ENCODE measurements at places on chromosomes 4 and X.

- no peak for DNase-seq
Measured at GRCh38 chr4:15875663-15876460, 62.7 kb downstream of the FGFBP1 start.

GRCh38 chr4:133513901-133514300, 364.8 kb downstream of the PCDH10 start:
- no peak for DNase-seq

GRCh38 chr4:73668782-73669201, 48.6 kb upstream of the RASSF6 start:
- peak; percentile 81 for DNase-seq

- peak; percentile 15 for DNase-seq
Measured at GRCh38 chrX:107825698-107826237, at the start of gene MID2. Gene MID2 (plus strand): TSS chrX:107825866. CDS start chrX:107826427, 561 bp downstream.

- DNase-seq, result no peak
Measured at GRCh38 chr4:28227764-28228163, 1367.1 kb downstream of the STIM2 start.

DNA sequence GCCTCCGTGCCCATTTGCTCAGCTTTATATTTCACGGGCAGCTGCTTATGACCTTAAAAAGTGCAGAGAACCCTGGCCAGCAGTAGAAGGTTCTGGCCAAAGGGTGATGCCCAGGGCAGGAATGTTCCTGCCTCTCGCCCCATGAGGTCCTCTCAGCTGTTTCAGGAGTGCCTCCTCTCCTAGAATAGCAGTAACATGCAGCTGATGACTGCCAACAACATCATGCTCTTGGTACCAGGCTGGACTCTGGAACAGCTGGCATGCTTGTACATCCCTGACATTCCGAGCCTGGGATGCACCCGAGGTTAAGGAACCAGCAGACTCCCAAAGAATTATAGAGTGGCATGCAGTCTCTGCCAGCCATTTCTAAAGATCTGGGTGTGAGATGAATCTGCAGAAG, 11.7 kb upstream of the TENM3 start:
- DNase-seq, result no peak

DNA sequence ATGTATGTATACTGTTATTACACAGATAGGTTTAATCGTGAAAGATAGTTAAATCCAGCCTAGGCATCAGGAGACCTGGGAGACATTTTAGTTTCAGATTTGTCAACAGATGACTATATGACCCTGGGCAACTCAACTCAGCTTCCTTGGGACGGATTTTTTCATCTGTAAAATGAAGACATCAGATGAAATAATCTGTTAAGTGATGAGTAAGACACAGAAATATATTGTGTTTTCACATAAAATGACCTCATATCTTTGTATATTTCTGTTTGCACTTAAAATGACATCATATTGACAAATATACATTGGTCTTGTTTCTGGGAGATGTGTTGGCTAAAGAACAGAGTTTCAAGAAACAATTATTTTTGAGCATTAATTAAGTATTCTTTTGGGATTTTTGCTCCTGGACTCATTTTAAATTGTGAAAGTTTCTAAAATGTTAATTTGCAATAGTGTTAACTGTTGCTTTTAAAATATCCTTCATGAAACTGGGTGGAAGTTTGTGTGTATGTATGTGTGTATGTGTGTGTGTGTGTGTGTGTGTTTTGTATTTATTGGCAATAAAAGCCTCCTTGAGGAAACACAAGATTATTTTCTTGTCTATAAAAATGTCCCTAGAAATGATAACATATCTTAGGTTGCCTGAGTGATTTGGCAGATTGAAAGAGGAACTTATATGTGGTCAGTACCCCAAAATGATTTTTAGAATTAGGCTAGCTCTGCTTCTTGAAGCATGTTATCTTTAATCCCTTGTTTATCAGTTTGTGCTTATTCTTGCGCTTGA, 29.1 kb upstream of the MMAA start:
- DNase-seq, result no peak

DNA sequence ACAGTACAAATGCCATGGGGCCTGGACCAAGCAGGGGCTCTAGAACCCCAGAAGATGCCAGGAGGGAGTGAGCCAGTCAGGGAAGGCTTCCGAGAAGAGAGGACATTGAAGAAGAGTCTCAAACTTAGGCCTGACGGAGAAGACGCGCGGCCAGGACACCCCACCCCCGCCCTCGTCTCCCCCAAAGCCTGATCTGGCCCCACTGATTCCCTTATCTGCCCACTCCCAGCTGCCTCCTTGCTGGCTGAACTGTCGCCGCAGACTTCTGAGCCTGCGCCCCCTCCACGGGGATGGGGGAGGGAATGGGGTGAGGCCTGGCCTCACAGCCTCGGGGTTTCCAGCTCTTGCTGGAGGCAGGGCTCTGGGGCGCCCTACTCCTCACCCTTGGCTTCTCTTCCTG, 3.6 kb upstream of the GATA1 start:
- DNase-seq, result no peak

GRCh38 chrX:6120329-6120728, 108.3 kb downstream of the NLGN4X start:
- no peak for DNase-seq

DNA sequence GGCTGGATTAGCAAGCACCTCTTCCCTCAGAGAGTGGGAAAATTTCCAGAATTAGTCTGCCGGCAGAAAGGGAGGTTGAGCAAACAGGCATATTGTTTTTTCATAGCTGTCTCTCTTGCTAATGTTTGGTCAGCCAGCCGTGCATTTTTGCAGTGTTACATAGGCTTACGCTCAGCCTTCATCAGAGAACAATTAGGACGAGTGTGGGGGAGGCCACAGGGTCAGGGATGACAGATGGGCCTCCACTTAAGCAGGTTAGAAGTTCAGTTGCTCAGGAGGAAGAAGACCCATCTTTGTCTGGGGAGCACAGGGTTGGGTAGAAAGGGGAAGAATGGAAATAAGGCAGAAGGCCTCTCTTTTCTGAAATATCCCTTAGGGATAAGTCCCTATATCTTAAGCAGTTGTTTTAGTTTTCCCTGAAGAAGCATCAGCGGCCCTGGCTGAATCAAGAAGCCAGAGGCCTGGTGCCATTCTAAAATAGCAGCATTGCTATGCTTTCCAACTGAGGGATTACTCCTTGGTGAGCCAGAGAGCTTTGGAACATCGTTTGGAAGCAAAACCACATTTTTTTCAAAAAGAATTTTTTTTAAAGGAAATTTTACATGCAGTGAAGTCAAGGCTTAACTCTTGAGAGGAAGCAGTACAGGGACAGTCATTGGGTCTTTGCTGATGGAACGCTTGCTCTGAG, 118.8 kb downstream of the SMIM20 start:
- no peak for DNase-seq

DNA sequence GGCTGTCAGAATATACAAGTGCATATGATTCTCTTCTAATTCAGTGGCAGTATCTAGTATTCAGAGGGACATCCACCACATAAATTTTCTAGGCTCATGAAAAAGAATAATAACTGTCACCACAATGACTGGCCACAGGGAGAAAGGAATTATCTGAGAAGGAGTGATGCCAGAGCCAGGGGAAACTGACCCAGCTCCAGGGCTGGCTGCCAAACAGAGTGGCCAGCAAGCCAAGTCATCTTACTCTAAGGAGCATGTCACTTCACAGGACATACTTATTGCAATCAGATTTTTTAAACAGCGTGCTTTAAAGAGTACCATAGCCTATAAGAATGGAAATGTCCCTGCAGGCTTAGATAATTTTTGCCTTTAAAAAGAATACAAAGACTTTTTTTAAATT, 5.8 kb upstream of the SEPTIN11 start:
- DNase-seq, result no peak

DNA sequence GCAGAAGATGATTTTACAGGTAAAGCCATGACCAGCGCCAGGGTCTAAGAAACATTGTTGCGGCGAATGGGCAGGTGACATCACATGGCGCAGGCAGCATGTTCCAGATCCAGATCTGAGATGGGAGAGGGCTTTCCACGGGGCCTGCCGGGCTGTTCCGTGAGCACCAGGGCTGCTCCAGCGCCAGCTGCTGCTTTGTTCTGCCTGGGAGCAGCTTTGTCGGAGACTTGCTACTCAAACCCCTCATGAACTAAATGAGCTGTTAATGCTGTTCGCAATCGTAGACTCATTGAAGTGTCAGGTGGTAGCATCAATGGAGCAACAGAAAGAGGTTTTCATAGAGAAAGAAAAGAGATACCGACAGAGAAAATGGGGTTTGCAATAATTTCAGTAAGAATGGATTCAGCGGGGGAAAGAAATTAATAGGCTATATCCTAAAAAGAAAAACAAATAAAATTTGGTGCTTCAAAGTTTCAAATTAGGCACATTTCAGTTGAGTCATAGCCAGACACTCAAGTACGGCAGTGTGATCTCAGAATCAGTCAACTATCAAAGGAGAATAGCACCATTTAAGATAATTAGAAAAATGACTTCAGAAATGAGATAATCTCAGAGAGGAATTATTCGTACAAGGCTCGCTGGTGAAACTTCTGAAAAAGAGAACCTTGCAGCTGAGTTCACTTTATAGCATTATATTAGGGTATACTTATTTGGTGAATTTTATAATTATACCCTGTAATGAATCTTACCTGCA, 23.9 kb downstream of the SORBS2 start:
- DNase-seq, result peak; percentile 76

DNA sequence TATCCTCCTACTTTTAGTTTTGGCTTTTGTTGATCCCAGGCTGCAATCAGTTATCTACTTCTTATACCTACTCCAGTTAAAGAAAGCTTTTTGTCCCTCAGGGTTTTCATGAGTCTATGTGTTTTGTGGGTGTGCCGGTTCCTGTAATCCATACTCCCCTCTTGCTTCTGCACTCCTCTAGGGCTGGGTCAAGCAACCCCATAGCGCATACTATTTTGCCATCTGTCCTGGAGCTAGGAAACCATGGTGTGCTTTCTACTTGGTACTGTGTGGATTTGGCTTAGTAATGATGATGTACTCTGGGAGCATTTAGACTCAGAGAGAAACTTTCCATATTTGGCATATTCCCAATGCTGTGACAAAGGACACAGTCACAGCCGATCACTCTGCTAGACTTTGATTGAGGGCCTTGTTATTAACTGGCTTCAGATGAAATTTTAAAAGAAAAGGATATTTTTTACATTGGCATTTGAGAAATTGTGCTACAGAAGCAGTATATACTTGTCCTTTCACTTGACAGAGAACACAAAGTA, 86.1 kb upstream of the GRXCR1 start:
- no peak for DNase-seq

- DNase-seq, result no peak
Measured at GRCh38 chrX:51332188-51332942, at the start of gene NUDT10. Gene NUDT10 (plus strand): TSS chrX:51332822. CDS start chrX:51332966, 144 bp downstream.

- DNase-seq, result no peak
Measured at GRCh38 chr4:184506527-184507121, 32.3 kb upstream of the IRF2 start.

DNA sequence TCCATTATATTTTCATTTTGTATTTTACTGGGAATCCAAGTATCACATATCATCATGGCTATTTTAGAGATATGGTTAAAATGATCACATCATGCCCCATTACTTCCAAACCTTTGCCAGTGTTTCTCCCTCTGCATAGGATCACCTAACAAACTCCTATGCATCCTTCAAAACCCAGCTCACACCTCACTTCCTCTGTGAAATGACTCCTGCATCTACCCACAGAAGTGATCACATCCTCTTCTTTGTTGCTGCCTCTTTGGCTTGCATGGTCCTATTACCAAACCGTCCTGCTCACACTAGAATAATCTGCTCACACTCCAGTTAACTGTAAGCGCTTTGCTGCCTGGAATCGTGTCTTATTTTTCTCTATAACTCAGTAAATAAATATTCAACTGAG, 74.7 kb upstream of the C4orf50 start:
- no peak for DNase-seq

GRCh38 chrX:24842486-24842885, 148.8 kb downstream of the POLA1 start:
- no peak for DNase-seq

DNA sequence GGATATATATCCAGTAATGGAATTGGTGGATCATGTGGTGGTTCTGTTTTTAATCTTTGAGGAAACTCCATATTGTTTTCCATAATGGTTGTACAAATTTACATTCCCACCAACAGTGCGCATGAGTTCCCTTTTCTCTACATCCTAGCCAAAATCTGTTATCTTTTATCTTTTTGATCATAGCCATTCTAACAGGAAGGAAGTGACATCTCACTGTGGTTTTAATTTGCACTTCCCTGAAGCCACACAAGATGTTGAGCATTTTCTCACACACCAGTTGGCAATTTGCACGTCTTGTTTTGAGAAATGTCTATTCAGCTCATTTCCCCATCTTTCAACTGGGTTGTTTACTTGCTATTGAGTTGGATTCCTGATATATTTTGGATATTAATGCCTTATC, 194.9 kb downstream of the CBLL2 start:
- DNase-seq, result no peak

DNA sequence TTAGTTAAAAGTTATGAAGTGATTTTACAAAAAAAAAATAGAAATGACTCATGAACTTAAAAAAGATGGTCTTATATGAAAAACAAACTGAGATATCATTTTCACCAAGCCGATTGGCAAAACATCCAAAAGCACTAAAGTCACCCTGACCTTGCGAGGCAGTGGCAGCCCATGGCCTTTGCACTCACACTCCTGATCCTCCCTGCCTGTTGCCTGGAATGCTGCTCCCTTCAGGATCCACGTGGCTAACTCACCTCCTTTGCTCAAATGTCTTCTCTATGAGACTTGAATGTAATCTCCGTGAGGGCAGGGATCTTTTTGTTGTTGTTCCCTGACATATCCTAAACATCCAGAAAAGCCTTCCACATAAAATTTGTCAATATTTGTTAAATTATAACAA, 106.4 kb downstream of the RAPGEF2 start:
- DNase-seq, result no peak

- DNase-seq, result no peak
Measured at GRCh38 chrX:101009090-101009489, 39.6 kb downstream of the ARL13A start.

DNA sequence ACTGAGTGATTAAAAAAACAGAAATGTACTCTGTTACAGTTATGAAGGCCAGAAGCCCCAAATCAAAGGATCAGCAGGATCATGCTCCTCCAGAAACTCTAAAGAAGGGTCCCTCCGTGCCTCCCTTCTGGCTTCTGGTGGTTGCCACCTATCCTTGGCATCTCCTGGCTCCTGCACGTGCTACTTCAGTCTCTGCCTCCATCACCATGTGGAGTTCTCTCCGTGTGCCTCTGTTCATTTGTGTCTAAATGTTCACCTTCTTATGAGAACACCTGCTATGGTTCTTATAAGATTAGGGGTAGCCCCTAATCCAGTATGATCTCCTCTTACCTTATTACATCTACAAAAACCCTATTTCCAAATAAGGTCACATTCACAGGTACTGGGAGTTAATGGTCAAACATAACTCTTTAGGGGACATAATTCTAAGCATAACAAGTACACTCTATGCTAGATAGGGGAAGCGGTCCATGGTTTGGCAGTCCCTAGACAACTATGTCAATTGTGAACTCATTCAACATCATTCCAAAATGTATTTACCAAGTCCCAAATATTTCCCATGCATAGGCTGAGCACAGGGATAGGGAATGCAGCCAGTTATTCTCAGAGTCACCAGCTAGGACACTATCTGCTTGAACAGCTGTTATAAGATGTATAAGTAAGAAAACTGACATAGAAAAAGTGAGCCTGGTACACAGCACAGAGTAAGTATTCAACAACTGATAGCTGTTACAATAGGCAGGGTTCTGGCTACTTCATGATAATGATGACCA, 295.5 kb upstream of the BOD1L1 start:
- no peak for DNase-seq
